Epithelial cell of alveolus of lung (primary cell): ENCODE measurements at places on chromosomes 7 and 10. TPM values are rescaled to one million over a fixed set of nuclear protein-coding genes. Genes with fewer than 3 reads are reported as not detected.

Gene FAM241B
- total RNA-seq: 0.65 TPM in 1 of 2 replicates, not detected in the other

Gene MYOZ1
- total RNA-seq: 0.39 TPM in 1 of 2 replicates, not detected in the other

Gene LYZL2
- total RNA-seq: not detected in 2 replicates

Gene GPR37
- 6.5 and 19.0 TPM in 2 replicates for total RNA-seq

Gene TEX36
- total RNA-seq: not detected in 2 replicates

Gene EBLN1
- total RNA-seq: not detected in 2 replicates

Gene OGDHL
- total RNA-seq: 0.13 and 1.0 TPM in 2 replicates

Gene CCDC3
- total RNA-seq: 2.6 and 4.7 TPM in 2 replicates

Gene VSTM2A
- total RNA-seq: not detected in 2 replicates

Gene PPP1R3A
- total RNA-seq: not detected in 2 replicates

Gene C10orf71
- total RNA-seq: not detected in 2 replicates

Gene SEMA3D
- 1.2 and 1.6 TPM in 2 replicates for total RNA-seq

Gene GATA3
- total RNA-seq: 0.08 and 0.26 TPM in 2 replicates

Gene ASIC3
- 0.13 and 0.96 TPM in 2 replicates for total RNA-seq

Gene BUD23
- 46.1 and 73.8 TPM in 2 replicates for total RNA-seq
